Thoracic aorta (tissue), 2 donors: ENCODE measurements at places on chromosomes 1 and 21. TPM values are rescaled to one million over a fixed set of nuclear protein-coding genes. Genes with fewer than 3 reads are reported as not detected.

Gene ZNF695
- total RNA-seq, result not detected

- no peak for DNase-seq
Measured at GRCh38 chr1:28176492-28177470, at the start of gene PTAFR. Gene PTAFR (minus strand): TSS chr1:28176690. CDS start chr1:28151021, 25,669 bp downstream.

GRCh38 chr1:63849149-63849548 is 75.3 kb downstream of the ROR1 start:
- no peak for DNase-seq

GRCh38 chr1:40034869-40035268 is 5.7 kb upstream of the CAP1 start:
- no peak for DNase-seq

DNA sequence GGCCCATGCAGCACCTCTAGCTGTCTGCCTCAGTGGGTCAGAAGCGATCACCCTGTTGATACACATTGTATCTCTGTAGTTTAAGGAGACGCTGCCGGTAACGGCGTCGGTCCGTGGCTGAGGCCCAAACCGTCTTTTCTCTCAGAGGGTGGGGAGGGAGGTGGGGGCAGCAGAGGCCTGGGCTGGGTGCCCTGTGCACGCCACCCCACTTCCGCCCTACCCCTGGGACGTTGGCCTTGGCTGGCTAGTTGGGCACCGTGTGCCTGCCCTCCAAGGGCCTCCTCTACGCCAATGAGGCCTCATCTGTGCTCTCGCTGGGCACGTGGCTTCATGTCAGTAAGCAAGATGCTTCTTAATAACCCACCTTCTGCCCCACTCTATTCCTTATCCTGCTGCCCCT is 9.4 kb downstream of the ZC3H12A start:
- DNase-seq, result no peak

GRCh38 chr1:63475761-63476160 is 47.3 kb downstream of the ITGB3BP start:
- no peak for DNase-seq

- DNase-seq, result no peak
Measured at GRCh38 chr1:21149855-21150432, 26.8 kb downstream of the EIF4G3 start.
